ENCODE measurements at places on chromosomes 11 and 22. TPM values are rescaled to one million over a fixed set of nuclear protein-coding genes. Genes with fewer than 3 reads are reported as not detected.

DNA sequence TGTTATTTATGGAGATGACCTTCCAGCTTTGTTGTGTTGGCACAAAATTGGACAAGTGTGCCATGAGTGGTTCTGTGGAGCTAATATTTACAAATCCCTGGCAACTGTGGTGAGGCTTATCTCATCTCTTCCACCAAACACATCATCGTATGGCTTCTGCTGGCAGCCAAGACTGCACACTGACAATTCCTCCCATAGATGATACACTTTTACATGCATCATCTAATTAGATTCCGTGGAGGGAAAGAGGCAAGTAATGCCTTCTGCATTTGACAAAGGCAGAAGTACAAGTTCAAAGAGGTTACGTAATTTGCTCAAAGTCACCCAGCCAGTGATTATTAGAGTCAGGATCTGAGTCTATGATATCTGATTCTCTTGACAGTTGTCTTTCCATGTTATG, 62.7 kb upstream of the KIRREL3 start:
- DNase-seq, result no peak

GRCh38 chr22:48234011-48234410, 1471.6 kb downstream of the TBC1D22A start:
- DNase-seq, result no peak

- DNase-seq, result no peak
Observed at GRCh38 chr11:31323145-31323544, 46.4 kb downstream of the DCDC1 start.

DNA sequence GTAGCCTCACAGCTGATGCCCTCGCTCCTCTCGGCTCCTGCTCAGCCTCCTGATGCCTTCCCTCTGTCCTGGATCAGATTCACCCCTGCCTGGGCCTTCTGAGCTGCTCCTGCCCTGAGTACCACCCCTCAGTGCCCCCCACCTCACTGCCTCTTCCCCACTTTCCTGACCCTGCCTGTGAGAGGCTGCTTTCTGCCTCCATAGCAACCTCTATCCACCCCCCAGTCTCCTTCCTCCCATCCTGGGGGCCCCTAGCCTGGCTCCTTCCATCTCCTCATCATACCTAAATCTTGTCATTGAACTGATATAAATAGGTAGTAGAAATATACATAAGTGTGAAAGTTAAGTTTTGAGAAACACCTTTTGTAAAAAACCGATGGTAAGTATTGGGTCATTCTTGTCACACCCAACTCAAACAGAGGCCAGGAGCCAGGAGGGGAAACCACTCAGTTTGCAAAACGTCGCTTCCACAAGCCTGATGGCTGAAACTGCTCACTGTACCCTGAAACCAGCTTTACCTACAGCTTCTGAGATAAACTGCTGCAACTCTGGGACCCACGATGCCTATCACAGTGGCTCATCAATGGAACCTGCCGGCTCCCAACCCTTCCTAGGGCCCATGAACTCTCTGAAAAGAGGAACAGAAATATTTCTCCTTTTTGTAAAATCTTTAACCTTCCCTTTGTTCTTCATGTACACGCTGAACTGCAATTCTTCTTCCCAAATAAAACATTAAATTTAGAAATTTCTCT, 4.8 kb upstream of the APOBEC3H start:
- DNase-seq, result no peak

DNA sequence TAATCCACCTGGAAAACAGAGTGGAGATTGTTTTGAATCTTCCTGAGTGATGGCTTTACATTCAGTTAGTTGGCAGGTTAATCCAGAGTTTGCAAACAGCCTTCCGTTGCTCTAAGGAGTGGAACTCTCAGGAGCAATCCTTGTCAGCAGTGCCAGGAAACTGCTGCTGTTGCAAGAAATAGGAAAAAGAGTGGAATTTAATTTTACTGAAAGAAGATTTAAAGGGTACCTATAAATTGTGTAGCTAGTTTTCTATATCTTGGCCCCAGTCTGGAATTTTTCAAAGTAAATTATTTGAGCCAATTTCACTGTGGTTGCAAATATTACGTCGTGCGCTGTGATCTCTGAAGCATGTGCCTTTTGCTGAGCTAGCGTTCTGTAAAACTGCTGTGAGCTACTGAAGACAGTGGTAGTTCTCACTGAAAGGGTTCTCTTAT, 55.5 kb upstream of the SLC5A12 start:
- DNase-seq, result no peak

DNA sequence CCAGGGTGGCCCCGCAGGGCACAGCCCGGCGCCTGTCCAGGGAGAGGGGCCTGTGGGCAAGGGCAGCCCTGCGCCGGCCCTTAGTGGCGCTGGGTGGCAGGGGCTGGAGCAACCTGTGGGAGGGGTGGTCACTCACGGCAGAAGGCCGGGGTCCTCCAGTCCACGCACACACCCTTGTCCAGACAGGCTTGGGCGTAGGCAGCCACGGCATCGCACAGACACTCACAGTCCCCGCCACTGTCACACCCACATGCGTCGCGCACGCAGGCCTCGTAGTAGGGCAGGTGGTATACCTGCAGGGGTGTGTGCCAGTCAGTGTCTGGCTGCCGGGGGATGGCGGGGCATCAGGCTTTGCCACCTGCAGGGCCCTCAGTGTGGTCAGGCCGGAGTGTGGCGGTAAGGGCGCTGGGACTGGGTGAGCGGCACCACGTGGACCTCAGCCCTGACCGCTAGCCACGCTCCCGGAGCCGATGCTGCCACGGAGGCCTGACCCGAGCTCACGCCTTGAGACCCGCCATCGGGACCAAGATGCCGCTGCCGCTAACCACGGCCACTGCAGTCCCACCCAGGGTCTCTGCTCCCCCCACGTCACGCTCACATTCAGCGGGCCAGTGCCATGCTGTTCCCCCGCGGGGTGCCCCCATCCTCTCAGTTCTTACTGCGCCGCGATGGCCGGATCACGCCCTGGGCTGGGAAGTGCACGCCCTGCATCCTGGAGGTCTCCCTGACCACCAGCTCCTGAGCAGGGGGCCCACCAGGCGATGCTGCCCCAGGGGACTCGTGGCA, 12.5 kb downstream of the MUC6 start:
- DNase-seq, result no peak

- DNase-seq, result no peak
Observed at GRCh38 chr22:49066619-49067018, 761.1 kb downstream of the BRD1 start.

GRCh38 chr11:75642402-75643113, 26.3 kb downstream of the MAP6 start:
- no peak for DNase-seq

DNA sequence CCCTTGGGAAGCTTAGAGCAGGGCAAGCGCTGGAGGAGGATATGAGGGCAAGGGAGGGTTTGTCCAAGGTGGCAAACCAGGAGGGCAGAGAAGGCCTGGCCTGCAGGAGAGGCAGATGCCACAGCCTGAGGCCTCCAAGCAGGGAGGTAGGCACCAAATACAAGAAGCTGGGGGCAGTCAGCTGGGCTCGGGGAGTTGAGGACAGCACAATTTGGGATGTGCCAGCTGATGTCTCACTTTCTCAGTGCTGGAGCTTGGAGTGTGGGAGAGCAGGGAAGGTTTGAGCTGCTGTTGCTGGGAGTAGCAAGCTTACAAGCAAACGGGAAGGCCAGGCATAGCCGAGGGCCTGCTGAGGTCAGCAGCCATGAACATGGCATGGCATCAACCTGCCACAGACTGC, 4.0 kb downstream of the ZDHHC24 start:
- no peak for DNase-seq

Gene C11orf91
- total RNA-seq, result not detected

Gene CCDC73
- 0.13 TPM for total RNA-seq
